ENCODE measurements at places on chromosomes 3 and 15.

- peak; percentile 7 for DNase-seq
Measured at GRCh38 chr15:80856809-80857377, 77.7 kb downstream of the CEMIP start.

DNA sequence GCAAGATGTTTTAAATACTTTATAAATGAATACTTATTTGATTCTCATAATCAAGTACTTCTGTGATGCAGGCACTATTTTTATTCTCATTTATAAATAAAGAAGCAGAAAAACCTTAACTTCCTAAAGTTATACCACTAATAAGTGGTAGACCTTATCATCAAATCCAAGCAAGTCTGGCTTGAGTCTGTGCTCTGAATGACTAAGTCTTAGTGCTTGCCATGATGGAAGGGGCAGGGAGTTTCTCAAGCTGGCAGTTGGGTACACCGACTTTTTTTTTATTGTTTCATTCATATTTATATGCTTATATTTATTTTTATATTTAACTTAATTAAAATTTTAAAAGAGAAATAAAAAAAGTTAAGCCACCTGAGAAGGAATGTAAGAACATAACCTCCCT lies 23.6 kb downstream of the SLMAP start:
- no peak for DNase-seq

- peak; percentile 51 for DNase-seq
Measured at GRCh38 chr15:25850154-25851111, 12.7 kb downstream of the ATP10A start.

DNA sequence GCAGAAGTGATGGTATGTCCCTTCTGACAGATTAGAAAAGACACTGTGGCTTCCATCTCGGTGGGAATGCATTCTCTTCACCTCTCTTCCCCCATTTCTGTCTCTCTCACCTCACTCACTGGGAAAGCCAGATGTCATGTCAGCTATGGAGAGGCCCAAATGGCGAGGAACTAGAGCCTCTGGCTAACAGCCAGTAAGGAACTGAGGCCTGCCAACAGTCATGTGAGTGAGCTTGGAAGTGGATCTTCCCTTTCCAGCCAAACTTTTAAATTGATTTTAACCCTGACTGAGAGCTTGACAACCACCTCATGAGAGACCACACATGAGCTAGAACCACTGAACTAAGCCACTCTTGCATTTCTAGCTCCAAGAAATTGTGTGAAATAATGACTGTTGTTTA lies 35.2 kb upstream of the CDAN1 start:
- no peak for DNase-seq

DNA sequence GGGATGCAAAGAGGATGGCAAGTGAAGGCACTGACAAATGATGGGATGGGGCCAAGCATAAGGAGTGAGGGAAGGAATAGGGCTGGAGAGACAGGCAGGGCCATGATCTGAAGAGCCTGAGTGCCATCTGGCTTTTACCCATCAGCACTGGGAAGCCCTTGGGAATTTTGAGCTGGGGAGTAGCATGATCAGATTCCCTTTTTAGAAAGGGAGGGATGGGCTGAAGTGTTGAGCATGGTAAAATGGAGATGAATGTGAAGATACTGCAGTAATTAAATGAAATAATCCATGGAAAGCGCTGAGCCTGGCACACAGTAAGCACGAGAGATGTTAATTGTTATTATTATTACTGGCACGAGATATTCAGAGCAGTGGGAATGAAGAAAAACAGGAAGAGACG lies 9.9 kb downstream of the RBP1 start:
- DNase-seq: no peak

- DNase-seq: no peak
Measured at GRCh38 chr3:78668302-78668701, 1099.5 kb downstream of the ROBO1 start.

GRCh38 chr15:27826902-27827714 lies 272.0 kb downstream of the OCA2 start:
- peak; percentile 2 for DNase-seq

DNA sequence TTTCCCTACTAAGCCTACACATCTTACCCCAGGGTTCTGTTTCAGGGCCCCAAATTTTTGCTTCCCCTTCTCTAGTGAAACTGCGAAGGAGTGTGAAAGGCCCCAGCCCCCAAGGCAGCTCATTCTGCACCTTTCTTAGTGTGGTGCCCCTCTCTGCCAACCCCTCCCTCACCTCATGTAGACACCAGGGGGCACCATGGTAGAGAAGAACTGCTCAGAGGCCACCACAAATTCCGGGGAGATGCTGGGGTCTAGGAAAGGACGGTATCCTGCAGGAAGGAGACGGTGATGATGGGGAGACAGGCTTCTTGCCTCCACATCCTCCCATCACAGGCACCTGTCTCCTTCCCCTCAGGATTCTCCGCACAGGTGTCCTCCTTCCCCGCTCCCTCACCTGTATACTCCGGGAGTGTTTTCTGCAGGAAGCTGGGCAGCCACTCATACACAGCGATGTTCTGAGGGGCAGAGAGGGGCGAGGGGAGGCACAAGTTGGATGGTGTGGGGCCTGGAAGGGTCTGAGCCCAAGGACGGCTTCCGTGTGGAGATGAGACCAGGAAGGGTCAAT lies 3.6 kb downstream of the DUOX2 start:
- no peak for DNase-seq

DNA sequence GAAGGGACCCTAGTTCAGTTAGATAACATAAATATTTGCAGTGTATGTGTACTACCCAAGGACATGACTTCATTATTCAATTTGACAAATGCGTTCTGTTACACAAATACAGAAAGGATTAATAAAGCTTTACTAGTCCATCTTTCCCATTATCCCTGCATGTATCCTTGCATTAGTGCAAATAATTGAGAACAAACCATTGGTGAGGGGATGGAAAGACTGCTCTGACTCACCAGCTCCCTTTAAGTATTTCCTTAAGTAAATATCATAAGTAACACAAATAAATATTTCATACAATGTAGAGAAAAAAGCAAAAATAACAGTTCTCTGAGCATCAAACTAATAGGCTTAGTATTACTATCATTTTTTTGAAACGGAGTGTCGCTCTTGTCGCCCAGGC lies 1.9 kb upstream of the GPD1L start:
- no peak for DNase-seq

Data from M059J (cell line).